GM23248 (cell line): ENCODE measurements at places on chromosomes 1 and 21. TPM values are rescaled to one million over a fixed set of nuclear protein-coding genes. Genes with fewer than 3 reads are reported as not detected.

NBPF3 gene
- 14.1 and 18.5 TPM in 2 replicates for total RNA-seq

CHRM3 gene
- not detected in 2 replicates for total RNA-seq

DNA sequence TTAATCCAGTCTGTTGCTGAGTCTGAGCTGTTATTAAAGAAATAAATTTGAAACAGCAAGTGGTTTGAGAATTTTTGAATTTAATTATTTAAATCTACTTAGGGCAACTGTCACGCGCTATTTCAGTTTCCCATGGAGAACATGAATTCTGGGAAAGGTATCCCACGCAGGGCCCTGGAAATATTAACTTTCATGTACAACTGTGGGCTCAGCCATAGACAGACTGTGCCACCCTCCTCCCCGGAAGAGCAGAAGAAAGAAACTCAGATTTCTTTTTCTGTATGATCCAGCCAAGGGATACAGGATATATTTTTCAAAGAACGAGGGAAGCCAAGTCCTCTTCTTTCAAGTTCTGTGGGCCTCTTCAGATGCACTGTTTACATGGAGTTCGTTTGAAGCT lies 172.6 kb upstream of the LMO4 start:
- H3K4me3 ChIP-seq = no peak overlapping the region
- H3K4me1 ChIP-seq = no peaks in the 10 kb centered on the region
- H3K36me3 ChIP-seq = no peaks in the 10 kb centered on the region
- H3K27me3 ChIP-seq = no peaks in the 10 kb centered on the region
- no peak for DNase-seq
- H3K27ac ChIP-seq = no peak overlapping the region

- H3K27ac ChIP-seq = no peak overlapping the region
- DNase-seq = no peak
- peaks cover 16% of the 10 kb centered on the region for H3K4me1 ChIP-seq
- H3K36me3 ChIP-seq = no peaks in the 10 kb centered on the region
- H3K27me3 ChIP-seq = no peaks in the 10 kb centered on the region
Measured at GRCh38 chr1:179952186-179952585, 2.4 kb upstream of the CEP350 start.

GRCh38 chr1:114216431-114217173 lies 62.9 kb upstream of the SYT6 start:
- no peak overlapping the region for H3K27ac ChIP-seq
- no peaks in the 10 kb centered on the region for H3K36me3 ChIP-seq
- no peaks in the 10 kb centered on the region for H3K4me1 ChIP-seq
- H3K27me3 ChIP-seq = peaks cover 24% of the 10 kb centered on the region; the same call in 1 of the 2 replicates

- H3K27me3 ChIP-seq = peaks cover 2% of the 10 kb centered on the region; the same call in 1 of the 2 replicates
- no peak overlapping the region for H3K27ac ChIP-seq
- DNase-seq = peak; percentile 56
- no peak overlapping the region for H3K4me3 ChIP-seq
Measured at GRCh38 chr1:17212487-17213121, 7.7 kb downstream of the PADI1 start.

DNA sequence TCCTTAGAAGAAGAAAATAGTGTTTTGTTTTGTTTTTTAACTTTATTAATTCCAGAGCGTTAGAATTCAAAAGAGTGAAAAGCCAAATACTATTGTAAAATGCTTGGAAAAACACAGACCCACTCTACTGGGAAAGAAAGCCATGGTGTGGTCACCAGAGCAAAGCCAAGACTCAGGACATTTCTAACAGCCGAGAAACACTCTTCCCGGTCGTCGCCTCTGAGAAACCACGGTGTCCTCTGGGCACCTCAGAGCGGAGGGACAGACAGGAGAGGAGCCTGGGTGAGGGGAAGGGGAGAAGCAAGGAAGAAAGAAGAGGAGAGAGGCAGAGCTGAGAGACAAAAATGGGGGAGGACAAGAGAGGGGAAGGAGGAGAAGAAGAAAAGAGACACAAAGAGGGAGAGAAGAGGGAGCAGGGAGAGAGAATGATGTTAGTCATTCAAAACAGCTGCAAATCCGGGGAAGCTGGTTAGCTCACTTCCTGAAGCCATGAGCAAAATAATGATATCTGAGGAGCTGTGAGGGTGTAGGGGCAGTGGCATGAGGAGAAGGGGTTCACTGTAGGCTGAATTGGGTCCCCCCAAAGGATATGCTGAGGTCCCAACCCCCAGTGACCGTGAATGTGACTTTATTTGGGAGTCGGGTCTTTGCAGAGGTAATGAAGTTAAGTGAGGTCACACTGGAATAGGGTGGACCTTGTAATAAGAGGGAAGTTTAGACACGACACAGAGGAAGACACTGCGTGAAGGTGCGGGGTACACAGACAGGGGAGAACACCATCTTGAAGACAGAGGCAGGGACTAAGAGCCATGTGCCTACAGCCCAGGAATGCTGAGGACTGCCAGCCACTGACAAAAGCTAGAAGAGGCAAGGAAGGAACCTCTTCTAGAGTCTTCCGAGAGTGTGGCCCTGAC lies 58.2 kb upstream of the DMRTB1 start:
- H3K27me3 ChIP-seq = peaks cover 53% of the 10 kb centered on the region
- H3K36me3 ChIP-seq = no peaks in the 10 kb centered on the region
- no peak overlapping the region for H3K27ac ChIP-seq
- H3K4me3 ChIP-seq = no peak overlapping the region
